G401 (cell line): ENCODE measurements at places on chromosomes 12 and 14. TPM values are rescaled to one million over a fixed set of nuclear protein-coding genes. Genes with fewer than 3 reads are reported as not detected.

GRCh38 chr12:6701078-6701768, 608 bp upstream of the PIANP start:
- no peak for DNase-seq

Gene P2RX2
- 0.17 and 0.43 TPM in 2 replicates for total RNA-seq

DNA sequence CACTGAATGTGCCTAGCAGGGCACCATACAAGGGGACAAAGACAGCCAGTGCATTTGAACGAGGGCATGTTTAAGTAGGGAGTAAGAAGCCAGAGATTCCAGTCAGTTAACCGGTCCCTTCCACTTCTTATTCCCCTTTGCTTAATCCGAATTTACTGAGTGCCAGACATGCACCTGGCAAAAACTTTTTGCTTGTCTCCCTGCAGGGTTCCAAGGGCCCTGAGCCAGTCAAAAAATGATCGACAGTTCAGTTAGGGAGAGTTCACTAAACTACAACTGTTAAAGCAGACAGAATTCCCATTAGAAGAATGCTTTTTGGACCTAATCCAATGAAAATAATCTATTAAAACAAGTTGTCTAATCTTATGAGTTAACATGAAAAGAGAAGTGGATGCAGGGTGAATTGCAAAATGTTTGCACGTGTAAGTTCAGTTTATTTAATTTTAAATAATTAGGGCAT, 193.8 kb downstream of the TMTC2 start:
- DNase-seq = no peak

- no peak for DNase-seq
These were observed 498 bp downstream of the RACGAP1 start for GRCh38 chr12:50024805-50025186.

DNA sequence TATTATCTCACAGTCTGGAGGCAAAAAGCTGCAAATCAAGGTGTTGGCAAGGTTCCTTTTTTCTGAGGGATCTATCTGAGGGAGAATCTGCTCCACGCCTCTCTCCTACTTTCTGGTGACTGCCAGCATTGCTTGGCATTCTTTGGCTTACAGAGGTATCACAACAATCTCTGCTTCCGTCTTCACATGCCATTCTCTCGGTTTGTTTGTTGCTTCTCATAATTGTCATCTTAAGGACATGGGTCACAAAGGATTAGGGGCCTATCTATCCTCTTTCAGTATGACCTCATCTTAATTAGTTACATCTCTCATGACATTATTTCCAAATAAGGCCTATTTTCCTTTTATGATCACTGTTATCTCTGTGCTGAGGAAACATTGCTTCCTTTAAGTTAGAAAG, 345.0 kb downstream of the FOXG1 start:
- DNase-seq = no peak
